ENCODE measurements at places on chromosomes 3 and 15.
A peak's percentile ranks its signal among the peaks of the same experiment; 100 is the strongest.

GRCh38 chr3:64650715-64651114, 37.1 kb downstream of the ADAMTS9 start:
- DNase-seq: no peak

DNA sequence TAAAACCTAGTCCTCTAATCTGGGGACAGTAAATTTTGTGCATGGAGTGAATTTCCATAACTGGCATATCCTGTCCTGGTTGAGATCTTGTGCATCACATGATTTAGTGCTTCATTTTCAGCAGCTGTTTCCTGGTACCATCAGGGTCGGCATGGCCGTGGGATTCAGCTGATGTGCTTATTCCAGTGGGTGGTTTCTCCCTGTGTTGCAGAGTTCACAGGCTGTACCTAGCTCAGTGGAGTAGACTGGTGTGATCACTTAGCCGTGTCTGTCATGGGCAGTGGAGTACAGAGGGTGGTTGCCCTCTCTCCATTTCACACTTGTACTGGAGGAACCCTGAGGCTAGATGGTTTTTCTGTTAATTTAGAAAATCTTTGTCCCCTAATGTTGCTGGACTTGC, 228.5 kb downstream of the PTPRG start:
- DNase-seq: no peak

GRCh38 chr3:46632792-46633191, 20.5 kb downstream of the FAM240A start:
- DNase-seq: peak; percentile 63

DNA sequence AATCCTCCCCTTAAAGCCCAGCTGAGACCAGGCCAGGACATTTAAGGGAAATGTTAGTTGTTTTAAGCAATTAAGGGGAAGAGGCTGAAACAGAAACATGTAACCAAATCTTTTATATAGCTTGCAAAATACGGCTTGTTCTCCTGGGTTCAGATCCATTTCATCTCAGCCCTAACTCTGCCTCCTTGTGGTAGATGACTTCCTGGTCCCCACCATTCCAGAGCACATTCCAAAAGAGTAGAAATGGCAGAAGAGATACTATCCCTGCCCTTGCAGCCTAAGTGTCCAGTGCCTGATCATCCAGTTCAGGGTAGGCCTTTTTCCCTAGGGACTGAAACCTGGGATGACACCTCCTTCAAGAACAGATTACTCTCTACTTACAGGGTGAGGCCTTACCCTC, 266.2 kb upstream of the VEPH1 start:
- no peak for DNase-seq

- no peak for DNase-seq
Measured at GRCh38 chr3:188076176-188076575, 77.8 kb upstream of the LPP start.

GRCh38 chr3:130906374-130906995, 12.6 kb downstream of the ATP2C1 start:
- no peak for DNase-seq

DNA sequence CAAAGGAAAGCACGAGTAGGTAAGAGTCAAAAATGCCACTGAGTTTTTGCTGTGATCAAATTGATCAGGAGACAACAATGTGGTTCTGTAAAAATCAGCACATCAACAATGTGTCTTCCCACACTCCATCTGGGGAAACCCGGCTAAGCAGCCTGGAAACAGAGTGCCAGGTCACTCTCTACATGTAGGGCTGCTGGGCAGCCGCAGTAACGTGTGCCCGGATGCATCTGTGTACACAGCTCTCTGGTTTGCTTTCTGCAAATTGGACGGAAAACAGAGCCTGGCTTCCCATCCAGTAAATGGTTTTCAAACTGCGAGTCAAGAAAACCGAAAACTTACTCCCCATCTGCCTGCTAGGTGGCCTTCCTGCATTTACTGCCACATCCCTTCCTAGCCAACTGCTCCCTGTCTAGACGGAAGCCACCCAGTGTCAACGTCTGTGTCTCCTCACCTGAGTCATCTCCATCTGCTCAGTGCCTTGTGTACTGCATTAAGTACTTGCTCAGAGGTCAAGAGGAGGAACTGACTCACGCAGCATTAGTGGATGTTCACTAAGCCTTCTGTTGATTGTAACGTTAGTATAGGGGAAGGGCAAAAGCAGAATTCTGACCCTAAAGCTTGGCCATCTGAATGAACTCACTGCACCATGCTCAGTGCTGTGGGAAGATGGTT, 124.1 kb downstream of the TJP1 start:
- peak; percentile 48 for DNase-seq
